ENCODE measurements at places on chromosomes 3 and 15.

GRCh38 chr3:38054499-38055001 is 15.5 kb downstream of the DLEC1 start:
- no peak for DNase-seq

DNA sequence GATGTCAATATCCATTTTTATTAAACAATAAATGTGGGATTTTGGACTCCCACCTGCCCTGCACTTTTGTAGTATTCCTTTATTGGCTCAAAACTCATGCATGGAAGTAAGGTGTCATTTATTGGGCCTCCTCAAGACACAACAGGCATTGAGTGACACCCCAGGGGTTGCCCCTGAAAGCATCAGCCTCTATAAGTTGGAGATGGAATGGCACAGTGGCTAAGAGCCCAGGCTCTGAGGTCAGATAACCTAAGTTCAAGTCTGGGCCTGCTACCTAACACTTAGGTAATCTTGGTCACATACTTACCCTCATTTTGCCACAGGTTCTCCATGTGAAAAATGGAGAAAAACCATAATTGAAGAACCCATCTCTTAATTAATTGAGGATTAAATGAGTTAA is 4.6 kb downstream of the CAPN3 start:
- no peak for DNase-seq

- DNase-seq, result no peak
Measured at GRCh38 chr3:167728632-167729323, 5.9 kb downstream of the PDCD10 start.

DNA sequence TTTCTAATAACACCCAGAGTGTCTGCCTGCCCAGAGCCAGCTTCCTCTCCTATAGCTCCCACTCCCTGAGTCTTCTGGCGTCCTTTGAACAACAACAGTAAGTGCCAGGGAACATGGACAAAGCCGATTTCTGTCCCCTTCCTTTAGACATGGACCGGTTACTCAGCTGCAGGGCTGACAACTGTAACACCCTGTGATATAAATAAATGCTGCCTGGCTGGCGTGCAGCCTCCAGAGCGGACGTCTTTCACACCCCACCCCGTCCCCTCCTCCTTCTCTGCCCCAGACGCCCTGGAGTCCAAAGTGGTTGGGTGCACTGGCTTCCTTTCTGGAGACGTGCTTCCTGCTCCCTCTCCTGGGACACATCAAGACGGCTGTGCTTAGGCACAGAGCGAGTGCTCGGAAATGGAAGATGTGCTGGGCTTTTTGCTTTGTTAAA is 281.9 kb upstream of the LRRFIP2 start:
- no peak for DNase-seq

- peak; percentile 62 for DNase-seq
Measured at GRCh38 chr3:53044711-53045517, 959 bp downstream of the SFMBT1 start.

DNA sequence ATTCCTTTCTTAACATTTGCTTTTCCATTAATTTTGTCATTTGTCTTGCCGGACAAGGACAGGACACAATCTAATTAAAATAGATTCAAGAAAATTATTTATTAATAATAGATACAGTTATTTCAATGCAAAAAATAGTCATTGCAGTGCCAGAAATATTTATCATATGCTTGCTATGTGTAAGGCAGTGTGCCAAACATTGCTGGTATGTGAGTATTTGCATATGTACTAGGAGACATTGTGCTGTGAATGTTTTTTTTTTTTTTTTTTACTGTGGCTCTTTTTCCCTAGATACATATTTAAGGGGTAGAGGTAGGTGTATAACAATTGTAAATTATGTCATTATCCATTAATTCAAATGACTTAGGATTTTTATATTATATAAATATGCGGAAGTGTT is 23.3 kb downstream of the SPRED1 start:
- DNase-seq, result no peak

DNA sequence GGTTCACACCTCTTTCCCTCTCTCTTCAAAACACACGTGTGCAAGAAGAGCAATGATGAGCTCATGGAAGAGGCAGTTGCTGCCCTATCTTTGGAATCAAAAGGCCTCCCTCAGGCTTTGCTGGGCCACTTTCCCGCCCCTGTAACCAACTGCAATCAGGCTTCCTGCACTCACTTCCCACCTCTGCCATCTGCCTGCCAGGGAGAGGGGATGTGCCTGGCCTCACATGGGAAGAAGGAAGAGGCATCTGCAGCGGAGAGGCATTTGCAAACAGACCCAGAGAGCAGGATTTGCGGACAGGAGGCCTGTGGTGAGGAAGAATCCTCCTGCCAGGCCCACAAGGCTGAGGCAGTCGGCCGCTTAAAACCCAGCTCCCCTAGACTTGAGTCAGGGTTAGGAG is 175.6 kb upstream of the ATP10A start:
- DNase-seq, result no peak

DNA sequence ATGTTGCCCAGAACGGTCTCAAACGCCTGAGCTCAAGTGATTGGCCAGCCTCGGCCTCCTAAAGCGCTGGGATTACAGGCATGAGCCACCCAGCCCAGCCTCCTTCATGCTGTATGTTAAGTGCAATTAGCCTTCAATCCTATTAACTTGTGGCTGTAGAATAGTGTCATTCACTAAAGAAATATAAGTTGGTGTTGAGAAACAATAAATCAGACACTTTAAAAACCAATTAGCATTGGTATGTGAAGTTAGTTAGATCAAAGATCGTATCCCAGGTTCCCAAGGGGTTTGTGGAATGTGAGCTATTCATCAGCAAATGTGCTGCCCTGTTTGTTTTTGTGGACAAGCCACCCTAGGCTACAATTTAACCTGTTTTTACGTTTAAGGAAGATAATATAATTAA is 11.0 kb upstream of the PIK3CB start:
- DNase-seq, result no peak

- DNase-seq, result no peak
Measured at GRCh38 chr15:92843326-92843725, 56.8 kb upstream of the CHD2 start.

- DNase-seq, result no peak
Measured at GRCh38 chr3:133753779-133754164, 7.6 kb downstream of the TF start.

GRCh38 chr15:62392376-62392775 is 227.3 kb upstream of the C2CD4B start:
- no peak for DNase-seq

- no peak for DNase-seq
Measured at GRCh38 chr3:190089711-190090110, 31.0 kb downstream of the P3H2 start.

- no peak for DNase-seq
Measured at GRCh38 chr3:106337116-106337515, 468.3 kb upstream of the CBLB start.

DNA sequence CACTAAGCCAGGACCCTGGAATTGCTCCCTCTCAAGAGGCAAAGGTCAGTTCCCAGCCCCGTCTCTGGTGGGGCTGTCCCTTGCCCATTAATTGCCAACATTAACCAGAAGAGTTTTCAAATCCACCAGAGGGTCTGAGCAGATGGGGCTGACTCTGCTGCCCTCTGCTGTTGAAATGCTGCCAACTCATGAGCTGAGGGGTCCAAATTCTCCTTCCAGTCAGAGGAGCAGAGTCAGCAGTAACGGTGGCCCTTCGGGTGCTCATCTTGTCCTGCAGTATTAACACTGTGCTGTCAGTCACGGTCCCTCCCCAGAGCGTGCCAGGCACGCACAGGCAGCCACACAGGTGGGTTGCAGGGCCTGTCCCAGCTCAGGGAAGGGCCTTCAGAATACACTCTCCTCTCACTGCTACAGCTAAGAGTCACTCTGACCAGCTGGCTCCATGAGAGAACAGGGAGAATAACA is 10.7 kb upstream of the SPTBN5 start:
- peak; percentile 68 for DNase-seq

GRCh38 chr3:113103588-113103987 is 107.8 kb upstream of the BOC start:
- DNase-seq, result no peak

GRCh38 chr3:132650153-132650552 is 9.5 kb downstream of the ACAD11 start:
- no peak for DNase-seq

DNA sequence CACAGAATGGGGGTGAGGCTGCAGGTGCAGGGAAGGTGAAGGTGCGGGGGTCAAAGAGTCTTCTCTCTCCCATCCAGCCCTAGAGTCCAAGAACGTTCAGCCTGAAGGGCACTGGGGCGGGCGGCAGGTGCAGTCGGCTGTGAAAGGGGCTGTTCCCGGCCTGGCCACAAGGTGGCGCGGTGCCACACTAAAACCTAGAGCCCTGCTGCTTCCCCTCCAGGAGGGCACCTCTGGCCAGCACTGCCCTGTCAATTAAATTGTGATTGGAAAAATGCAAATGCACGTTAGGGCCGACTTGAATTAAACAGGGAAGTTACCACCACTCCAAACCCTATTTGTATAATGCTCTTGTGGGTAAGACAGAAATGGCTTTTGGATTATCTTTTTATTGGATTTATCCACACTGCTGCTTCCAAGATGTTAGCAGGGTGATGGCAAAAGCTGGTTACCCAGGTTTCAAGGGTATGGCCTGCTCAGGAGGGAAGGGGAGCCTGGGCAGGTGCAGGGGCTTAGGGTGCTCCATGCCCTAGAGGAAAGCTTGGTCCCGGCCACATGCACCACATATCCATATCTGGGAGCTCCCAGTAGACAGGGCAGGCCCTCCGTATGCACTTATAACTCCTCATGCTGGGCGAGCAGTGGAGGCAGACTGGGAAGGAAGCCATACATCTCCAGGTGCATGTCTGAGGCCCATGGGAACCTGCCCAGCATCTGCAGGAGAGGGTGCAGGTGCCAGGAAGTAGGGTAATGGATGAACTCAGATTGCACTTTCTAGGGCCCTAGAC is 119.8 kb downstream of the ADCY5 start:
- DNase-seq, result peak; percentile 78

DNA sequence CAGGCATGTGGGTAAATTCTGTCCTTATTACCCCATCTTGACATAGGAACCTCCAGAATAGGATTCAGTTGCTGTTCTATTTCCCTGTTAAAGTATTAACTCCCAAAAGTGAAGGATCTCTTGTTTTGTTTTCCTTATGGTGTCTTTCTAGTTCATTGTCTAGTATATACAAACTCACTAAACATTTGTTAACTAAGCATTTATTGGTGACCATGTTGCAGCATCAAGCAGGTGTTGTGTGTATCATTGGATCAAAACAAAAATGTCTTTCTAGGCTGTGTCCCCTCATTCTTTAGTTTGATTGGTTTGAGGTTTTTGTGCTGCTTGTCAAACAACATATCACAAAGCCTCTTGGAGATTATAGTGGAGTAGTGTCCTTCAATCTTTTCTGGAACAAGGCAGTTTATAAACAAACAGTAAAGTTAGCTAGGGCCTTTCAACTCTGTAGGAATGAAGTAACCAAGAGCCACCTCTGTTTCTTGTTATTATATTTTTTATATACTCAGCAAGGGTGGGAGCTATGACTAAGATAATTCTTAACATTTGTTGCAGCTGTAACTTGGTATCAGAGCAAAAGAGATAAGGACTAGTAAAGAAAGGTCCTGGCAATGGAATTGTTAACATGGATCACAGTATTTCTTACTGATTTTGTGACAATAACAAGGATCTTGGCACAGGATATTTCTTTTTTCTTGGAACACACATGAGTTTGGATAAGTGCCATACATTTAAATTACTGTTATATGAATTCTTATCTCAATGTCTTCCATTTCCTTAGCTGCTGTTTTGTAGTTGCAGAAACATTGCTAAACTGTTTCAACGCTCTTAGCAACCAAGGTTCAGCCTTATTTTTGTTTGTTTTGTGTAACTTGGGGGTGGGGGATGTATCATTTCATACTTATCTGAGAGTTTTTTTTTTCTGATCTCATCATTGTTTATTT is 49.3 kb downstream of the TMOD3 start:
- no peak for DNase-seq

GRCh38 chr3:143163562-143164100 is 44.1 kb downstream of the CHST2 start:
- no peak for DNase-seq

- no peak for DNase-seq
Measured at GRCh38 chr3:134372396-134373270, 1.6 kb downstream of the AMOTL2 start.
